Testis (tissue), 5 donors: ENCODE measurements at places on chromosomes 4 and X. TPM values are rescaled to one million over a fixed set of nuclear protein-coding genes. Genes with fewer than 3 reads are reported as not detected.
A peak's percentile ranks its signal among the peaks of the same experiment; 100 is the strongest.

DNA sequence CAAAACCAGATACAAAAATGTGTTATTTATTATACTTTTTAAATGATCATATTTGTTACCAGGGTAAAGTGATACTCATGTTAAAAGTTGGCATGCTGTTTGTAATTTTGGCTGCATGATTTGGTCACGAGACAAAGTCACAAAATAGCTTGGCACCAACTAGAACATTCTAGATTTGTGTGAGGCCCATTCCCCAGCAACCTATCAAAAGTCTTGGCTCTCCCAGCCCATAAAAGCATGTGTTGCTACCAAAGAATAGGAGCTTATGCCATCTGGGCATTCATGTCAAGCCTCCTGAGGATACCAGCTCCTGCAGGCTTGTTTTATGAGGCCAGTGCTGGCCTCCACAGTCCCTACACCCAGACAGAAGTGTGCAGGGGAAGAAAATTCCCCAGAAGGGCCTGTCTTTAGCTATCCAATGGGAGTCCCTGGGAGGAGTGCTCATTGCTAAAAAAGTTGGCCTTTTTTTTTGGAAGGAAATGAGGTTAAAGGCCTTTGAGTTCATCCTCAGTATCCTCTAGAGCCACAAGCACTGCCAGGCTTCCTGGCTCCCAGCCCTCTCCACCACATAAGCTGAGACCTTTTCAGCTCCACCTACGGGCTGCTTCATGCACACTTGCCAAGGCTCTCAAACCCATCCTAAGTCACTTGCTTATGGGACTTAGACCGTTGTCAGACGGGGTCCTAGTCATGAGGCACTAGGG, 211.9 kb upstream of the EOLA2 start:
- no peak overlapping the region for H3K27ac ChIP-seq
- DNase-seq = no peak
- no peaks in the 10 kb centered on the region for H3K36me3 ChIP-seq
- H3K4me1 ChIP-seq = no peaks in the 10 kb centered on the region

DNA sequence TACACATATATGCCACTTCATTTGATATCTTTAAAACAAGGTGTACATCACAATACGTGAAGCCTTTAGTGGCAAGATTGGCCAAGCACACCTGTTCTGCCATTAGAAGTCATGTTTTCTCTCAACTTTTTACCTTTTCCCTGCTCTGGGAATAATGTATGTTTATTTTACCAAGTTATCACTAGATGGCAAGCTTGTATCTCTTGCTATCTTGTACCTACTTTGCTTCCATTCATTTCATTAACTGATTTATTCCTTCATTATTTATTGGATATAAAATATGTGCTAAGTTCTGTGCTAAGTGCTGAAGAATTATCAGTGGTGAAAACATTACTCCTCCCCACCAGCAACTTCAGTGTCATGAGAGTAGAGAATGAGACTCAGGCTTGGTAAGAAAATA, 245.5 kb downstream of the ANK2 start:
- peaks cover 15% of the 10 kb centered on the region for H3K4me1 ChIP-seq
- H3K4me3 ChIP-seq = no peak overlapping the region
- H3K36me3 ChIP-seq = no peaks in the 10 kb centered on the region
- DNase-seq = no peak
- peak overlapping the region; percentile 48 for H3K27ac ChIP-seq
- no peaks in the 10 kb centered on the region for H3K27me3 ChIP-seq

- H3K36me3 ChIP-seq = no peaks in the 10 kb centered on the region
- no peak for DNase-seq
- H3K27ac ChIP-seq = no peak overlapping the region
- H3K27me3 ChIP-seq = no peaks in the 10 kb centered on the region
- H3K4me3 ChIP-seq = no peak overlapping the region
Measured at GRCh38 chr4:183011213-183011907, 87.7 kb upstream of the WWC2 start.

DNA sequence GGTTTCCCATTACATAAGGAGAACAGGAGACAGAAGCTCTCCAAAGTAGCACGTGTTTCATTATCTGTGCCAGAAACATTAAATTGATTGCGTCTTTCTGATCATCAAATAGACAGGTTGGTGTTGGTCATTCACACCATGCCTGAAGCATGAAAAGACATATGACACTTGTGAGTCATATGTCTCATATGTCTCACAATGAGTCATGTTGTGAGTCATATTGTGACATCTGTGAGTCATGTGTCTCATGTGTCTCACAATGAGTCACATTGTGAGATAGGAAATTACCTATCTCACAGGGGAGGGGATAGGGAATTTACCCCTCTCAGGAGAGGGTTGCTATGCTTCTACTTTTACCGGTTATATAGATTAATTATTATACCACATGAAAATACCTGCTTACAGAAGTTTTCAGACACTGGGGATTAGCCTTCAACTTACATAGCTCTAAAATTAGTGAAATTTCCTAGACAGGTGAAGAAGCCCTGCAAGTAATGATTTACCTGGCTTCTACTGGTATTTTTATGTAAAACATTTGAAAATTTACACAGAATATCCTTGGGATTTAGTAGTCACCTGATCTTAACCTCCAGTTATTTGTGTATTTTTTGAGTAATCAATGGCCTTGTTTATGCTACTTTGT, 80.8 kb downstream of the NPFFR2 start:
- no peaks in the 10 kb centered on the region for H3K27me3 ChIP-seq
- H3K4me1 ChIP-seq = no peaks in the 10 kb centered on the region
- no peak overlapping the region for H3K4me3 ChIP-seq
- H3K27ac ChIP-seq = no peak overlapping the region

DNA sequence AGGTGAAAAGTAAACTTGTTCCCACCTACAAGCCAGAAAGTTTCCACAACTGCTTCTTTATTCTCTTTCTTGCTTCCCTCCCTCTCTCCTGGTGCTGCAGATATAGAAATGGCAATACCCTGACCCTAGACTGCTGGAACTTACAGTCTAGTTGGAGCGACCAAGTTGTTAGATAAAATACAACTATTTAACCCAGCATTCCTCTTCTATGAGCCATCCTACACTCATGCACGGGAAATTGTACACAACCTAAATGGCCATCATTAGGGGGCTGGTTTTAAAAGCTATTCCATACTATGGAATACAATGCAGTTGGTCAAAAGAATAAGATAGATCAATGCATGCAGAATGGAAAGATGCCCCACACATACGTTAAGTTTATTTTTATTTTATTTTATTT, 41.1 kb downstream of the PJA1 start:
- no peaks in the 10 kb centered on the region for H3K36me3 ChIP-seq
- H3K4me3 ChIP-seq = no peak overlapping the region
- no peak for DNase-seq
- H3K27me3 ChIP-seq = no peaks in the 10 kb centered on the region
- no peaks in the 10 kb centered on the region for H3K4me1 ChIP-seq
- no peak overlapping the region for H3K27ac ChIP-seq

- H3K27ac ChIP-seq = no peak overlapping the region
- DNase-seq = peak; percentile 65
- no peak overlapping the region for H3K4me3 ChIP-seq
- no peaks in the 10 kb centered on the region for H3K4me1 ChIP-seq
- H3K36me3 ChIP-seq = no peaks in the 10 kb centered on the region
- no peaks in the 10 kb centered on the region for H3K27me3 ChIP-seq
Measured at GRCh38 chrX:9312922-9313867, 151.7 kb upstream of the TBL1X start.

The PASD1 gene
- 34.1 TPM for total RNA-seq

The MAMLD1 gene
- 91.5 TPM for total RNA-seq
